ENCODE measurements at places on chromosomes 12 and 14.

DNA sequence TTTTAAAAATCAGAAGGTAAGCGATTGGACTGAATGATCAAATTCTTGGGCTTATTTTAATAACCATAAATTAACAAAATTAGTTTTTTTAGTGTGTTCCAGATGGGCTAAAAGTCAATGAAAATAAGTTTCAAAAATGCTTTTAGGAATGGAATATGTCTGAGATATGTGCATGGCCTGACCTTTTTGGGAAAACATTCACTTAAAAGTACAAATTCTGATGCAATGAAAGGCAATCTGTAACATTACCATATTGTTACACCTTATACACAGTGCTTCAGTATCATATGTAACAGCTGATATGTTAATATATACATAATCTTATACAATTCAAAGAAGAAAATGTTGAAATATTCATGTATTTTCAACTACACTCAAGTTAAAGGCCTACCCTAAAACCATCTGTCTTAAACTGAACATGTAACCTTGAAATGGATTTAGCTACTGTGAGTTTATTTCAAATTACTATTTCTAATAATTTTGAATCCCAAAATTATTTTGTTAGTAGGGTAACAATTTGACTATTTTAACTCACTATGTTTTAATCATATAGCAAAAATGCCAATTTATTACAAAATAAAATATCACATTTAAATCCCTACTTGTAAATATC is 84.8 kb downstream of the EEA1 start:
- no peak for DNase-seq

DNA sequence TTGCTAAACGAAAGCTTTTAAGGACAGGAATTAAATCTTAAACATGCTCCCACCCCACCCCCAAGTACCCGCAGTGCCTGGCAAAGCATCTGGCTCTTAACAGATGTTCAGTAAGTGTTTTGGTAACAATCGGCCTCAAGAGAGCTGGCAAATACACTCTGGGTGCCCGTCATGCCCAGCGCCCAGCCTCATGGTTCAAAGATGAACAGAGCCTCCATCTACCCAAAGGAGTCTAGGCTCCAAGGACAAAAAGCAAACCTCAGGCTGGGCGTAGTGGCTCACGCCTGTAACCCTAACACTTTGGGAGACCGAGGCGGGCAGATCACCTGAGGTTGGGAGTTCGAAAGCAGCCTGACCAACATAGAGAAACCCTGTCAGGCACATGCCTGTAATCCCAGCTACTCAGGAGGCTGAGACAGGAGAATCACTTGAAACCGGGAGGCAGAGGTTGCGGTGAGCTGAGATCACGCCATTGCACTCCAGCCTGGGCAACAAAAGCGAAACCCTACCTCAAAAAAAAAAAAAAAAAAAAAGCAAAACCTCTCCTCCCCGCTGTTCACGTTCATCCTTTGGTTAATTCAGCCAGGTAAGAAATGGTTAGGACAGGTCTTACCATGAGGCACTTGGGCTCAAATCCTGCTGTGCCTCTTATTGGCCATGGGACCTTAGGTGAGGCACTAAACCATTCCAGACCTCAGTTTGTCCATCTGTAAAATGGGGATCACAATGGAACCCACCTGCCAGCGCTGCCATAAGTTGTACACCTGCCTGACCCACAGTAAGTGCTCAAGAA is 151.3 kb downstream of the BCL11B start:
- DNase-seq, result no peak

DNA sequence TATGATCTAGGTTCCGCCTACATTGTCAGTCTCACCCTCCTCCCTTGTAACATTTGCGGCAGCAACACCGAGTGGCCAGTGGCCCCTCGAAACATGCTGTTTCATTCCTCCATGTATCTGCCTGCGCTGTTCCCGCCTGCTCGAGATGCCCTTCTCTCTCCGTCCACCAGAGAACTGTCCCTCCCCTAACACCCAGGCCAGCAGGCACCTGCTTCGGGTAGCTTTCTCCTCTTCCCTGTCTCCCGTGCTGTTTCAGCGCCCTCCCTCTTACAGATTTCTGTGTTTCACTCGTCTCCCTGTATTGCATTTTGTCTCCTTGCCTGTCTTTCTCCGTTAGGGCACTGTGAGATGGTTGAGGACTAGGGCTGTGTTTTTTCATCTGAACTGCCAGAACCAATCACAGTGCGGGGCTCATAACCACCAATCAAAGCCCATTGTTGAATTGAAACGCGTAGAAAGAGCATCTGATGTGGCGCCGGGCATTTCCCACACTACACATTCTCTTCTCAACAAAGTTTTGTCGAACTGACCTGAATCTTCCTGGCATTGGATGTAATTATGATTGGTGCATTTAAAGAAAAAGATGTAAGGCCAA is 40.9 kb upstream of the ELK3 start:
- DNase-seq, result no peak

- peak; percentile 33 for DNase-seq
Measured at GRCh38 chr12:119115296-119115905, 63.3 kb upstream of the HSPB8 start.

DNA sequence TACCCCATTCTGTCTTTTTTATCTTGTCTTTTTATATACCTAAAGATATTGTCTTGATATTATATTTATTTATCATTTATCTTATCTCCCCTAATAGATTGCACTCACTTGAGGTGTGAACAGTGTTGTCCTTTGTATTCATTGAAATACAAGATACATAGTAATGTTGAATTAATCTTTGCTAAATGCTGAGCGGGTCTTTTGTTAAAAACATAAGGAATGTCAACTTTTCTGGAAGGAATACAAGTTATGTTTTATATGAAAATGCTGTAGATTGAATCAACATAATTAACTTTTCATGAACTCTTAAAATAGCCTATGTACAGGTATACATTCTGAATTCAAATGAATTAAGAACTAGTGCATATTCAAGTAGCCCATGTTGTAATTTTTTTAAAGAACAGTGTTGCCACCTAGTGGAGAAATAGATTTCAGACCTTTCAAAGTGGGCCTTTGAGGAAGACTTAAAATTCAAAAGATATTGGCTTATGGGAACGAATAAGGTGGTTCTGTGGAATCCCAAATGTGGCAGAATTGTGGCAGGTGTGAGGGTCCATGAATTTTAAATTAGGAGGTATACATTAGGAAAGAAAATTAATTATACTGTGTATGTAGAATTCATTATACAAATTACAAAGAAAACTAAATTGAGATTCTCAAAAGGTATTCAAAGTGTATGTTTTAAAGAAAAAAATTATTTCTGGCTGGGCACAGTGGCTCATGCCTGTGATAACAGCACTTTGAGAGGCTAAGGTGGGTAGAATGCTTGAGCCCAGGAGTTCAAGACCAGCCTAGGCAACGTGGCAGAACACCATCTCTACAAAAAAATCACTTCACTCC is 19.1 kb downstream of the BBOF1 start:
- peak; percentile 75 for DNase-seq

- no peak for DNase-seq
Measured at GRCh38 chr12:88743946-88744685, 163.8 kb upstream of the KITLG start.

DNA sequence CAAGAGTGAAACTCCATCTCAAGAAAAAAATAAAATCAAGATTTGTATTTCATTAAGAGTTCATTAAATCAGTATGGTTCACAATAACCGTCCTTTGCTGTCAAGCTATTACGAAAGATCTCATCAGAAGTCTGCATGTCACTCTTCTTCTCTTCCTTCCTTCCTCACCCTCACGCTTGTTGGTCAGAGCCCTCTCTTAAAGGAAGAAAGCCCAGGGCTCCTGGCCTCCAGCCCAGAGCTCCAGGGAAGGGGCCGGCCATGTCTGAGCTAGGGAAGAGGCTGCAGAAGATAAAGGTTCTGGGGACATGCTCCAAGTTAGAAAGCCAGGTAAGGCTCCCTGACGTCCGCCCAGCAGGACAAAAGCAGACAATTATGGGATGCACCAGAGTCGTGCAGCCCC is 43.1 kb upstream of the DLK1 start:
- no peak for DNase-seq
